WERI-Rb-1 (cell line): ENCODE measurements at places on chromosomes 4 and X.

GRCh38 chrX:78665342-78665741, 6.2 kb upstream of the RTL3 start:
- DNase-seq = no peak

GRCh38 chrX:22445880-22446279, 173.2 kb downstream of the CBLL2 start:
- no peak for DNase-seq

DNA sequence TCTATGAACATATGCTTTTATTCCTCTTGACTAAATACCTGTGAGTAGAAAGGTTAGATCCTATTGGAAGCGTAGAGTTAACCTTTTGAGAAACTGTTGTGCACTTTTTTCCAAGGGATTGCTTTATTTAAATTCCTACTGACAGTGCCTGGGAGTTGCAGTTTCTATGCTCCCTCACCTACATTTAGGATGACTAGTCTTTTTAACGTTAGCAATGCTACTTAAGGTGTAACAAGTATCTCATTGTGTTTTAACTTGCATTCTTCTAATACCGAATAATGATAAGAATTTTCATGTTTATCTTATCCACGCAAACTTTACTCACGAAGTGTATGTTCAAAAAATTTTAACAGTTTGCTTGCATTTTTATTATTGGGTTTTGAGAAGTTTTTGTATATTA, 1123.9 kb upstream of the PCDH7 start:
- DNase-seq = no peak

GRCh38 chr4:168362025-168362401, 43.5 kb upstream of the DDX60 start:
- no peak for DNase-seq
